ENCODE measurements at places on chromosomes 1 and 21. TPM values are rescaled to one million over a fixed set of nuclear protein-coding genes. Genes with fewer than 3 reads are reported as not detected.

Gene GJA9
- not detected for total RNA-seq

Gene KLHL20
- 23.2 TPM for total RNA-seq

Gene CRYBG2
- under 0.01 TPM for total RNA-seq

Gene DPT
- under 0.01 TPM for total RNA-seq

Gene DIPK1A
- total RNA-seq: 7.6 TPM

Gene MMP23B
- 12.9 TPM for total RNA-seq

Gene RRP15
- total RNA-seq: 5.0 TPM

Gene C1orf141
- total RNA-seq: not detected

Gene TCHHL1
- not detected for total RNA-seq

Gene OR2T11
- total RNA-seq: not detected

Gene COL6A1
- 1,721 TPM for total RNA-seq

Gene PADI4
- not detected for total RNA-seq

Gene TSPAN2
- not detected for total RNA-seq

Gene CD247
- not detected for total RNA-seq

Gene S100A16
- total RNA-seq: 83.8 TPM

Gene AMY1A
- total RNA-seq: not detected

Gene REN
- total RNA-seq: 0.29 TPM

Gene HSF2BP
- total RNA-seq: 4.4 TPM

Gene UBXN11
- total RNA-seq: 6.8 TPM

Gene IGSF5
- 0.22 TPM for total RNA-seq

Gene LEFTY2
- total RNA-seq: not detected

Gene KCNE1
- total RNA-seq: 1.3 TPM

Gene SRSF10
- total RNA-seq: 125 TPM

Gene FCER1A
- not detected for total RNA-seq

Gene PDPN
- 20.3 TPM for total RNA-seq

Gene LAD1
- not detected for total RNA-seq

Gene PSMD4
- total RNA-seq: 173 TPM

Gene BCAS2
- total RNA-seq: 45.1 TPM

Gene CFHR3
- total RNA-seq: not detected

Gene C1QC
- 1.0 TPM for total RNA-seq

Gene COQ8A
- 3.7 TPM for total RNA-seq

Gene ZMYM1
- total RNA-seq: 27.2 TPM

Gene TNFRSF4
- not detected for total RNA-seq

Gene USP25
- total RNA-seq: 19.9 TPM

Gene DENND2C
- total RNA-seq: 1.7 TPM

Gene PIGP
- 7.7 TPM for total RNA-seq

Gene CCT3
- 416 TPM for total RNA-seq

Gene TDRD5
- not detected for total RNA-seq

Gene EGLN1
- 44.2 TPM for total RNA-seq

Gene GPR37L1
- total RNA-seq: 0.22 TPM

Gene HES2
- 0.14 TPM for total RNA-seq

Gene ESRRG
- not detected for total RNA-seq

Gene RABGAP1L
- 18.4 TPM for total RNA-seq

Gene LRRC7
- under 0.01 TPM for total RNA-seq

Gene ALG14
- 2.2 TPM for total RNA-seq

Gene C1orf115
- total RNA-seq: 2.4 TPM

Gene PTBP2
- total RNA-seq: 13.8 TPM

Gene RPS27
- total RNA-seq: 955 TPM

Gene CDCA8
- total RNA-seq: 34.8 TPM

Gene LIPI
- total RNA-seq: not detected
